ENCODE measurements at places on chromosomes 2 and 18.
A peak's percentile ranks its signal among the peaks of the same experiment; 100 is the strongest.

DNA sequence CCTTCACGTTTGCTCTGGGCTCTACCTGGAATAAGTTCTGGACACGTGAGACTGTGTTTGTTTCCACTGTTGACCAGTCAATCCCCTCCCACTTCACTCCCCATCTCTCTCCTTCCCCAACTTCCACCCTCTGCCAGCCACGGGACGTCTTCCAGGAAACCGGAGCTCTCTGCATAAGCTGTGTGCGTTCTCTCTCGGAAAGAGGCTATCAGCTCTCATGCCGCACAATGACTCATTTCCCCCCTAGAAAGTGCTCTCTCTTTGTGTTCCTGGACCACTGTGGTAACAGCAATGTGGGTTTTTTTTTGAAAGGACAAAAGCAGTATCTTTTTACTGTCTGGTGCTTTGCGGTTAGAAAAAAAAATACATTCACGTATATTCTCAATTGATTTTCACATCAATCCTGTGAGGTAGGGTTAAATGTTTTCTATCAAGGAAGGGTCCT lies 10.2 kb downstream of the PROKR1 start:
- DNase-seq, result peak; percentile 46

GRCh38 chr2:122883849-122884248 lies 1128.4 kb downstream of the TSN start:
- DNase-seq, result no peak

GRCh38 chr2:18650221-18650620 lies 60.9 kb upstream of the NT5C1B start:
- no peak for DNase-seq

GRCh38 chr2:15092691-15093090 lies 460.2 kb downstream of the LRATD1 start:
- no peak for DNase-seq
